ENCODE measurements at places on chromosomes 12 and 14.

DNA sequence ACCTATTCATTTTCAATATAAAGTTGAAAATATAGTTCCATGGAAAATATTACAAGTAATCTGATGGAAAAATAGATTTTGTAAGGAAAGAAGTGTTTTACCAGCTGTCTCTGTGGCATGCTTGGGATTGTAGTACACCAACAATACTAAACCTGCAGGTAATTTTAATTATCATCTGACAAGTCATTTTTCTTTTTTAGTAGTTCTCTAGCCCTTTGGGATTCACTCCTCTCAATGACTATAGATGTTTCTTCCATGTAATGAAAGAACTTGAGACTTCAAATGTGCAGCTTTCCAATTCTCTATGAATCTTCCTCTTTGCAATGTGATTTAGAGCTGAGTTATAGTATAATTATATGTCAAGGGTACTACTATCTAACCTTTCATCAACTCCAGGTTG is 14.7 kb upstream of the LIN7A start:
- DNase-seq: no peak

DNA sequence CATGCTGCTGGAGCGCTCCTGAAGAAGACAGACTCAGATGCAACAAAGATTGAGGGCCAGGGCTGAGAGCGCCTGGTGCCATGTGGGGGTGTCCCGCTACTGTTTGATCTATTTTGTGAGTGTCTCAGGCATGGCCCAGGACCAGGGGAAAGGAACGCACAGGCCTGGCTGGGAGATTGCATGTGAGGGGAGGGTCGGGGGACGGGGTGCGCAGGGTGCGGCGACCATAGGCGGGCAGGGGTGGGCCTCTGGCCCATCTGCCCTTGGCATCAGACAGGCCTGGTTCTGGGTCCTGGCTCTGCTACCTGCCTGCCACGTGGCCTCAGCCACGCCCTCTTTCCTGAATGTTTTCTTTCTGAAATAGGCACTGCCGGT is 47.5 kb downstream of the BEGAIN start:
- DNase-seq: no peak

DNA sequence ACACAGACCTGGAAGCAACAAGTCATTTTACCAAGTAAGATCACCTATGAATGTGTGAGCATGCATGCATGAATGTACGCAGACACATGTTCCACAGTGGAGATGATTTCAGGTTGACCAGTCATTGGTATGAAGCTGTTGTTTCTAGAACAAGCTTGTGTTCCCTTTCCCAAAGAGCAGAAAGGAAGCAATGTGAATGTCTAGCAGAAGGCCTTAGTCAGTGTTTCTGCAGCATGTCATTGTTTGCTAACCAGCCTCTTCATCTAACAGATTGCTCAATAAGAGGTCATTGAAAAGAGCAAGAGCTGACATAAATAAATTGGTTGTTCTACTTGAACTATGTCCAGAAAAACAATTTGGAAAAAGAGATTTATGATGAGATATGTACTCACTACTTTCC is 191.4 kb downstream of the PLCZ1 start:
- no peak for DNase-seq

DNA sequence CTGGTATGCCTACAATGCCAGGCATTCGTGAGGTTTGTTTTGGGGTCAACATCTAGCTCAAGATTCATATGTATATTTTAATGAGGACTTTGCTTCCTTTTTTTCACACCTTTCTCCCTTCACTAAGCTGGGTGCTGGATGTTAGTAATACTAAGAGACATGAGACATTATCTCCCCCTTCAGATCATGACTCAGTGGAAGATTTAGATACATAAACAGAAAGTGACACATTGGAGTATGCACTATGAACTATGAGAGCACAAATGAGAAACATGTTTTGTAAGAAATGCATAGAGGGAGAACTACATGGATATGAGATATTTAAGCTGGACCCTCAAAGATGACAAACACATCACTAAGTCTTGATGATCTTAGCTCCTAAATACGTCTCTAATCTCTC is 286.3 kb downstream of the RPAP3 start:
- DNase-seq: no peak

Data from ELF-1 (cell line).